ENCODE measurements at places on chromosomes 12 and 14.

DNA sequence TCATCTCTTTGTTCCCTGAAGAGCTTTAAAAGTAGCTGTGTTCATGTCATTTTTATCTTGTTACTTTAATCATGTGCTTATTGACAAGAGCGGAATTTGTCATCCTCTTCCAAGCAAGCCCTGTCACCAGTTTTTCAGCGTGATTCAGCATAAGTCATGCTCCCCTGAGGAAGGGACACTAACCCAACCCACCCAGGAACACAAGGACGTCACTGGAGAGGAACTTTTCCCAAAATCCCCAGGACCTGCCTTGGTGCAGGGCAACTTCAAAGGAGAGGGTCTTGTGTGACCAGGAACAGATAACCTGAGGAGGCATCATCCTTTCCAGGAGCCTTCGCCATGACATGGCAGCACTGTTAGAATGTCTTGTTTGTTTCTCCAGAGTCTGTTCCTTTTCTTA lies 107.1 kb upstream of the DIO3 start:
- DNase-seq = no peak

- DNase-seq = peak; percentile 41
Observed at GRCh38 chr12:4215229-4216186, 58.1 kb upstream of the CCND2 start.

- DNase-seq = peak; percentile 38
Observed at GRCh38 chr14:67240168-67240932, 885 bp upstream of the PALS1 start.

DNA sequence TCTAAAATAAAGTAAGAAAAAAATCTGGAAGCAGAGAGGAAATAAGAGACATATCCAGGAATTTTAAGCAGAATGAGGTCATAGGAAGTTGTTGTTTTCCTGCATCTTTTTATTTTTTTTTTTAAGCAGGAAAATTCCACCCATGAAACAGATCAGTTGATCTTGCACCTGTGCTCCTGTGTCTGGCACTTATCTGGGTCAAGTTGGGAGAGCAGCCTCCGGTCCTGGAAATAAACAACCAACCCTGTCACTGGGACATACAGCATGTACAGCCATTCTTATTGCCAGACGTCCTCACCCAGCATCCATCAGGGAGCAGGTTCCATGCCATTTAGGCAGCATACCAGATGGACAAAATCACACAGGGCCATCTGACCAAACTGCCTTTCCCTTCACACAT lies 266.0 kb upstream of the BTG1 start:
- DNase-seq = no peak

DNA sequence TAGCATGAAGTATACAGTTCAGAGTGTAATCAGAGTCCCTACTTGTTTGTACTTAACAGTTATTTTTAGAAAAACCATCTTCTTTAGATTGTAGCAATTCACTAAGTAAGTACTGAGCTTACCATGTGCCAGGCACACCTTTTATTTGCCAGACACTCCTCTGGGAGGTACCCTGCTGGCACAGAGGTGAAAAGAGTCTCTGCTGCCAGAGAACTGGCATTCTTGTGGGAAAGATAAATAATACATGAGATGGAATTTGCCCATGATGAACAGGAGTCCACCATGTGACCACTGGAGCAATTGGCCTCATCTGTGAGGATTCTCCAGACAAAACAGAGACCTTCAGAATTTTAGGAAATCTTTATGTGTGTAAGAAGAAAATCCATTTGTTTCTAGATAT lies 199.3 kb upstream of the SLC16A7 start:
- DNase-seq = no peak

DNA sequence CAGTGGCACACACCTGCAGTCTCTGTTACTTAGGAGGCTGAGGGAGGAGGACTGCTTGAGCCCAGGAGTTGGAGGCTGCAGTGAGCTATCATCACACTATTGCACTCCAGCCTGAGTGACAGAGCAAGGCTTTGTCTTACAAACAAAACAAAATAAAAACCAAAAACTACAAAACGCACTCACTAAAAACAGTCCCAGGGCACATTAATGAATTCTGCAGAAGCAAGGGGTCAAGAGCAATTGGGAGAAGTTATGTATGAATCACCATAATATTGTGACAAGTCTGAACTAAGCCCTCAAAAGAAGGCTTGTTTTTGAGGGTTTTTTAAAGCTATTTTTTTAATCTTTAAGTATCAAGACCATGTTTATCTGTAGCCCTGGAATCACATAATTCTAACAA lies 201.1 kb downstream of the MED13L start:
- no peak for DNase-seq

DNA sequence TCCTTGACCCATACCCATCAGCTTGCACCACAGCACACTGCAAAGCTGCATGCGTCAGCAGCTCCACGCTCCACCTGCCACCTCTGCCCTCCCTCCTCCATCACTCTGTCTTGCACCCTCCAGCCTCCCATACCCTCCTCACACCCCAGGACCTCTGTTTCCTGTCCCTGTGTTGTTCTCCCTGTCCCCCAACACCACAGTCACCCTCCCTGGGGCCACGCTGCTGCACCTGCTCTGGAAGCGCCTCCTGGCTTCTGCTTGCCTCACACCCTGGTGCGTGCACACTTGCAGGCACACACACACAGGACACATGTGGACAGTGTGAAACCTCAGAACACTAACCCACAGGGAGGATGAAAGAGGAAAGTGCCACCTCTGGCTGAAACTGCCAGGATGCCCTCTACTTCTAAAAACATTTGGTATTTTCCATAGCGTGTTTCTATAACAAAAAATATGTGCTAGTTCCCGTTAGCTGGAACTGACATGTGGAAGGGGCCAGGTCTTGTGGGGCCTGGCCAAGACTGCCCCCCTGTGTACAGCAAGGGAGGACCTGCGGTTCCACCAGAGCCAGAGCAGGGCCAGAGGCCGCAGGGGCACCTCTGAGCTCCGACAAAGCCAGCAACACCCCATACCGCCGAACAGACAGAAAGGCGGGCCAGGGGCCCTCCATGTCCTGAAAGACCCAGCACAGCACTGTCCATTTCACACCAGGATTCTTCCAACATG lies 10.0 kb downstream of the BRF1 start:
- DNase-seq = no peak

DNA sequence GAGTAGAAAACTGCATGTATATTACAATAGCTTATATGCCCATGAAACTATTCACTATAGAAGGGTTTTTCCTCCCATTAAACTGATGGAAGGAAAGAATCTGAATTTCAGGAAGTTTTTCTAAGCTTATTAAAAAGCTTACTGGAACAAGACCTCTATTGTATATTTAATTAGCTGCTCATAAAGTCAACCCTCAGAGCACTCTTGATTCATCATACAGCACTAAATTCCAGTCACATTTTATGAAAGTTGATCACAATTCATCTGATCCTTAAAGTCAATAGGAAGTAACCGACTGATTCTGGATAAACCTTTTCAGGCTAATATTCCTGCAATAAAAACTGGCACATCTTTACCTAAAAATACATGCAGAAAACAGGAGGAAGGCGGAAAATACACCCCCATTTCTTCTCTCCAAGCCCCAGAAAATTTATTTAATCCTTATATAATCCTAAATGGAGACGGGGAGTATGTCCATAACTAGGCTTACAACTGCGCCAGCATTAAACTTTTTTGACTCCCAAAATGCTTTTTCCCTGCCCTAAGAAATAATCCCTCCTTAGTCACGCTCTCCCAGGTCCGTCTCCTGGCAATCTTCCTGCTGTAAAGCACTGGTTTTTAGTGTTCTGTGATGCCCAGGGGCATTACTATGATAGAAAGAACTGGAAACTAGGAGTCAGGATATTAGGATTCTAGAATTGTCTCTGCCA lies 35.3 kb downstream of the DICER1 start:
- no peak for DNase-seq
